ENCODE measurements at places on chromosomes 12 and 14.

GRCh38 chr12:16955083-16955657 lies 349.2 kb upstream of the LMO3 start:
- no peak for DNase-seq

- DNase-seq, result no peak
Observed at GRCh38 chr12:56296295-56296694, 3.8 kb downstream of the CS start.

DNA sequence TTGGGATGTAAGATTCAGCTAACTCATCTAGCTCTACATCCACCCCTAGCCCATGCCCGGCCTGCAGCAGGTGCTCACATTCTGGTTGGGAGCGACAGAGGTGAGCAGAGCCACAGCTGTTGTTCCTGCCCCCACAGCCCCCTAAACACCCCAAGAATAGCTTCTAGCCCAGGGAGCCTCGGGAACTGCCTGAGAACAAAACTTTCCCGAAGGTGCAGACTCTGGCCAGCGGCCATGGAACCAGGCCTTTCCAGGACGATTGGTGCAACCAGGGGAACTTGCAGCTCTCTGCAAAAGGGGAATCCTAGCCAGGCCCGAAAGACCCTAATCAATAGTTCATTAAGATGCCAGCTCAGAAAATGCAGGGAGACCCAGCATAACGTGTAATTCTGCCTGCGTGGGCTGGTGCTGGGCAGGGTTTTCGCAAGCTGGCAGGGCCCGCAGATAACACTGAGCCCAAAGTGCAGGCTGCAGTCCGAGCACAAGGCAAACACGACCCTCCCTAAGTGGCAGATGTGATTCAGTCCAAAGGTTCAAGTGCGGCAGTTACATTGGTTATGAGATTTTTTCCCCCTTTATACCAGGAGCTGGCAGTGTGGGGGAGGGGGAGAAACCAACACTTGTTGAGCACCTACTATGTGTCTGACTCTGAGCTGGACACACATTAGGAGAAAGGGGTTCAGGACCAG lies 122.5 kb upstream of the MAP1LC3B2 start:
- DNase-seq, result no peak

DNA sequence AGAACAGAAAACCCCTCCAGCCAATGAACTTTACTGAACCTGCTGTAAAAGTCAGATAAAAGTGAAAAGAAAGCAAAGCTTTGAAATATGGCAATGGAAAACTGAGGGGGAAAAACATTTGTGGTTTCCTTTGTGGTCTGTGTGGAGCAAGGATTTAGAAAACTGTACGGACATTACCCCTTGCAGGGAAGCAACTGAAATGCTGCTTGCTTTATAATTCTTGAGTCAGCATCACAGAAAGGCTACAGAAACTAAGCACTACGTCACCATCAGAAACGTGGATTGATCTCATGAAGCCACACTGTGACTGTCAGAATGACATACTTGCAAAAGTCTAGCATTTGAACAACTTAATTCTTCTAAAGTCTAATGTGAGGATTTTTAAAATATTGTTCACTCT lies 2.4 kb upstream of the KCNC2 start:
- DNase-seq, result no peak

DNA sequence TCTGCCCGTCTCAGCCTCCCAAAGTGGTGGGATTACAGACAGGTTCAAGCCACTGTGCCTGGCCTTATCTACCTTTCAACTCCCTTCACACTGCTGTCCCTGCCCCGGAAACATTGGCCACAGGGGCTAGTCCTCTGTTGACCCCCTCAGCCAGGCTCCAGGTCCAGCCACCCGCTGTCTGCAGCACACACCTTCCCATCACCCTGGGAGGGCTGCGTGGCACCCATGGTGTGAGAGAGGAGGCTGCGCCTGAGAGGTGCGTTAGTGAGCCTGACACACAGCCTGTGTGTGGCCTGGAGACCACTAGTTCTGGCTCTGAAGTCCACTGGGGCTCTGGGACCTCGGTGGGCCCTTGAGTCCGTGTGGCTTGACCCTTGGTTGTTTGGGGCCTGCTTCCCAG lies 28.4 kb upstream of the TRAF3 start:
- no peak for DNase-seq

Data from stimulated activated CD4-positive, alpha-beta T cell treated with anti-CD3 and anti-CD28 coated beads, Interleukin-15, amount 100 ng/mL, for 1 hour (primary cell).